ENCODE measurements at places on chromosomes 2 and 18. TPM values are rescaled to one million over a fixed set of nuclear protein-coding genes. Genes with fewer than 3 reads are reported as not detected.

NFU1 gene
- total RNA-seq: 26.6 TPM

PDCD1 gene
- total RNA-seq: 0.20 TPM

ABCG8 gene
- not detected for total RNA-seq

C1GALT1C1L gene
- 0.16 TPM for total RNA-seq

UGT1A4 gene
- 0.80 TPM for total RNA-seq

SP5 gene
- 0.16 TPM for total RNA-seq

ERCC3 gene
- 19.0 TPM for total RNA-seq

TBR1 gene
- not detected for total RNA-seq

MTERF4 gene
- 23.7 TPM for total RNA-seq

RAB17 gene
- total RNA-seq: 7.8 TPM

SIX3 gene
- total RNA-seq: not detected

SOX11 gene
- total RNA-seq: not detected

PSTPIP2 gene
- 4.7 TPM for total RNA-seq

SERPINB3 gene
- 879 TPM for total RNA-seq

COBLL1 gene
- 92.0 TPM for total RNA-seq

CASP8 gene
- total RNA-seq: 22.5 TPM

MOCOS gene
- 16.0 TPM for total RNA-seq

ADD2 gene
- 0.56 TPM for total RNA-seq

NTSR2 gene
- total RNA-seq: not detected

HPCAL1 gene
- 13.7 TPM for total RNA-seq

XDH gene
- total RNA-seq: 39.7 TPM

GPR155 gene
- 3.7 TPM for total RNA-seq

BMP10 gene
- total RNA-seq: not detected

IL37 gene
- not detected for total RNA-seq

RTP5 gene
- not detected for total RNA-seq

IL36RN gene
- 64.1 TPM for total RNA-seq

PDE11A gene
- not detected for total RNA-seq

AKAIN1 gene
- not detected for total RNA-seq

SERPINE2 gene
- 63.7 TPM for total RNA-seq

KCNJ3 gene
- total RNA-seq: not detected

SRD5A2 gene
- total RNA-seq: not detected

CHN1 gene
- 1.8 TPM for total RNA-seq

CKAP2L gene
- total RNA-seq: 14.0 TPM

ERICH2 gene
- not detected for total RNA-seq

TDRD15 gene
- not detected for total RNA-seq

CYP27C1 gene
- 1.8 TPM for total RNA-seq

Data from esophagus mucosa (tissue), 1 donor.